Activated CD4-positive, alpha-beta T cell treated with anti-CD3 and anti-CD28 coated beads, Interleukin-2, amount 50 U/mL, for 24 hours (primary cell): ENCODE measurements at places on chromosomes 2 and 18.
A peak's percentile ranks its signal among the peaks of the same experiment; 100 is the strongest.

- DNase-seq: no peak
These were observed 45.7 kb downstream of the COL4A4 start for GRCh38 chr2:227118353-227118752.

DNA sequence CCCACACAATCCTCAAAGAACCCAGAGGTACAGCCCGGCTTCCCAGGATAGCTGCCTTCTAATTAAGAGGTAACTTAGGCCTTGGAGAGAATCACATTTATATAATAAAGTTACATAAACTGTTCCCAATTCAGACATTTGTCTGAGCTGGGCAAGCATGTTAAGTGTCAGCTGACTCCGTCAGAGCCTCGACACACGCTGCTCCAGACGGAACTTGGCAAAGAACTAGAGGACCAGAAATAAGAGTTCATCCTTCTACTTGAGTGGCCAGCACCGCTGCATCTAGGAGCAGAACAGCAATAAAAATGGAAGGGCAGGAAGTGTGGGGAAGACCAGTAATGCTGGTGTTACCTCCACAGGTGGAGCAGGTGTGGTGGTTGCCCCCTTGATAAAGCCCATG, 80.5 kb downstream of the MYO5B start:
- DNase-seq: no peak

GRCh38 chr18:7454429-7454828, 112.7 kb upstream of the PTPRM start:
- no peak for DNase-seq

GRCh38 chr2:189560273-189560586, 20.4 kb downstream of the SLC40A1 start:
- no peak for DNase-seq

GRCh38 chr18:32767400-32767799, 5.4 kb downstream of the KLHL14 start:
- no peak for DNase-seq

DNA sequence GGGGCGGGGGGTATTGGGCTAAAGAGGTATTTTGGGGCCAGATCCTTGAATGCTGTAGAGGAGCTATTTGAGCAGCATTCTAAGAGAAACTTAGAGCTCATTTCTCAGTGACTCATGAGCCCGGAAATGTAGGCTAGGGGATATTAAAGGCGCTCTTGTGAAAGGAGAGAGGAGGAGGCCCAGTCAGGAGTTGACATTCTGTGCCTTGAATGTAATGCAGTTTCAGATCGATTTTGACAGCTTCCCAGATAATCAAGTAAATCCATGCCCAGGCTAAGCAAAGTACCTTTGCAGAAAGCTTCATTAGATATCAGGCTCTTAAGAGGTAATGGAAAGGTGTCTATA, 1.5 kb downstream of the CAB39 start:
- DNase-seq: peak; percentile 39

DNA sequence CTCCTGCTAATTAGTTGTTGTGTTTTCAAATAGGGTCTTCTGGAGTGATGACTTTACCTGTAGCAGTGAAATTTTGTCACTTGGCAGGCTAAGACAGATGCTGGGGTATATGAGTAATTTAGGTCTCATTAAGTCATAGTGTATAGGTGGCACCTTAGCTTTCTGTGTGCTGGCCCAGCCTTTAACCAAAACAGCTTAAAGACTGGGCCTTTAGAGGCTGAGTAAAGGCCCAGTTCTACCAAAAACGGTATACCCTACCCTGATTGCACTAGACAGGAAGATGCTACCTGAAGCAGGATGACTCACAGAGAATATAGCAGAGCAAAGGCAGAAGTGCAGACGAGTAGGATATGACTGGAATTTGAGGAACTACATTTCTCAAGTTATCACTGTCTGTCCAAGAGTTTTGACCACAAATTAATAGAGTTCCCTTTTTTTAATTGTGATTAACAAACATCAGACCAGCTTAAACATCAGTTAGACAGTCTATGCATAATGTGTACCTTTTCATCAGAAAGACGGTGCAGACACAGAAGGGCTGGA, 337.9 kb upstream of the SALL3 start:
- DNase-seq: no peak

DNA sequence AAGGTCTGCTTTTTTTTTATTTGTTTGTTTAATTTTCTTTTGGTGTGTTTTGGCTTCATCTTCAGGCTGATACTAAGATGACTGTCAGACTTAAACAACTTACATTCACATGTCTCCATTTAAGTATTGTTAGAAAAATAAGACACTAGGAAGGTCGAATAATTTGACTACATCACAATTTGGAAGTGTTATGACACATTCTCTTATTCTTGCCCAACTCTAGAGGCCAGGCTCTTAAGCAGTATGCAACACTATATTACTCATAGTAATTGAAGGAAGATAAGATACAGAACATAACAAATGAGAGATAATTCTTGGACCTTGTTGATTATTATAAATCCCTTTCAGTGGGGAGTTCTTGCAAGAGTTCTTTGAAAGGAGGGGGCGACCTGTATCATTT, 295.3 kb upstream of the COL3A1 start:
- no peak for DNase-seq

DNA sequence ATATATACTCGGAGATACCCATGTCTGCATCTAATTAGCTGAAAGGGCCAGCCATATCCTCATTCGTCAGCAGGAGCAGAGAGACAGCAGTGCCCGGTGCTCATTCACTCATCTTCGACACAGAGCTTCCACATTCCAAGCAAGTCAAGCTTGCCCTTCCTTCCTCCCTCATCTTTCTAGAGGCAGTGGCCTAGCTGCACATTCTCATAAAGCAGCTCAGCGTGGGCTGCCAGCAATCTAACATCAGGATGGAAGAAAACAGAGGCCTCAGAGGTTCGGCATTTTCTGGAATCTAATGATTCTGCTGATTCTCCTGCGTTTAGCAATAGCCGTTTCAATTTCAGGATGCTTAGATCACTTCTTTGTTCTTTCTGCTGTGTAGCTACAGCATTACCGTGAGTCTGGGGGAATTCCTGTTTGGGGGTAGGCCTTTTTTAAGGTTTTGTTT, 68.8 kb downstream of the CLHC1 start:
- DNase-seq: no peak

- DNase-seq: no peak
These were observed 19.2 kb upstream of the XPO1 start for GRCh38 chr2:61557381-61557780.

DNA sequence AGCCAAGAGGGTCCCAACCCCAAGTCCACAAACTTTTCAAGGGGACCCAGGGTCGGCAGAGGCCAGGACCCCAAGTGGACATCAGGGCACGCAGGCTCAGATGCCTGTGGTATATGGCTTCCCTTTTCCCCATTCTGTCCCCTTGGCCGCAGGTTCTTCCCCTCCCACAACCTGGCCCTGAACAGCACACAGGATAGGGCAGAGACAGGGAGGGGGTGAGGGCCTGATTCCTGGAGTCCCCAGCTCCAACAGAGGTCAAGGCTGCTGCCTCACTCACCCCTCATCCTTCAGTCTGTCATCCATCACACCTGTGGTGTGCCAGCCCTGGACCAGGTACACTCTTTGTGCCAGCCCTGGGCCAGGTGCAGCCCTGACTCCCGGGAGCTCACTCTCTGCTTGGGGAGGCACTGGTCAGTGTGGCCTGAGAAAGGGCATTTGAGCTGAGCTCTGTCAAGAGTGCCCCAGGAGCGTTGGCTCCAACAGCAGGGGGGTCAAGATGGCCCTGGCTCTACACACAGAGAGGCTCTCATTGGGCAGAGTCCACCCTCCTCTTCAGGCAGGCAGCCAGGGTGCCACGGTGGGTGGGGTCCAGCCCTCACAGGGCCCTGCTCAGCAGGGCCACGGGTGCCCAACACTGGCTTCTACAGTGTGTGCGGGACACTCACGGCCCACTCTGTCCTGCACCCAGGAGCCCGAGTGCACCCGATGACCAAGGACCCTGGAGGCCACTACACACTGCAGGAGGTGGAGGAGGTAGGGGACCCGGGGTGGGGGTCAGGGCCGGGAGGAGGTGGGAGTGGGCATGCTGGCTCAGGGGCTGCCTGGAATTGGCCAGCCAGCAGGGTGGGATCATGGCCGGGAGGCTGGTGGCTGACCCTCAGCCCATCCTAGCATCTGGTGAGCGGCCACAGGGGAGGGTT, 1.6 kb downstream of the AGXT start:
- DNase-seq: no peak

- no peak for DNase-seq
These were observed 5.3 kb upstream of the IL18R1 start for GRCh38 chr2:102350137-102350793.

GRCh38 chr2:236293241-236293810, 29.1 kb upstream of the ASB18 start:
- no peak for DNase-seq

DNA sequence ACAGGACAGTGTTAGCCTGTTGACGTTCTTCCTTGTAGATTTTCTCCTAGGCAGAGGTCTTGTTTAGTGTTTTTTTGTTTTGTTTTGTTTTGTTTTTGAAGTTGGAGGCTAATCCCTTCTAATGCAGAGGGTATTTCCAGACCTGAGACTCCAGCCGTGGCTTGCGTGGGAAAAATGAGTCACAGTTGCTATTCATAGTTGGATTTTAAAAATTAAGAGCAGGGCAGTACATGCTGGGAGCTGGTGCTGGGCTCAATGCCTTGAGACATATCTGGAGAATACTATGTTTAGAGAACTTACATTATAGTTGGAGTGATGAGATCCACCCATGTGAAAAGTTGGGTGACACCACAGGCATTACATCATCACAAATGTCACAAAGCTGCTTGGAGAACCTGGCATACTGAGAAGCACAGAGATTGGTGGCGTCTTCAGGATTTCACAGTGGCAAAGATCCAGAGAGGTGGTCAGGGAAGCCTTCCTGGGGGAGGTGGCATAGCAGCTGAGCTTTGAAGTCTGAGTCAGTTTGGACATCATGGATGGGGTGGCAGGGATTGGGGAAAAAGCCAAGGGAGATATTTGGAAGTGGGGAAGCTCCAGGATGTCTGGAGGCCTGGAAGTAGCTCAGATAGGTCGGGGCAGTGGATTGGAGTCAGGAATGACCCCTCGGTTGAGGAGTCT, 249.4 kb downstream of the LOXHD1 start:
- DNase-seq: no peak

DNA sequence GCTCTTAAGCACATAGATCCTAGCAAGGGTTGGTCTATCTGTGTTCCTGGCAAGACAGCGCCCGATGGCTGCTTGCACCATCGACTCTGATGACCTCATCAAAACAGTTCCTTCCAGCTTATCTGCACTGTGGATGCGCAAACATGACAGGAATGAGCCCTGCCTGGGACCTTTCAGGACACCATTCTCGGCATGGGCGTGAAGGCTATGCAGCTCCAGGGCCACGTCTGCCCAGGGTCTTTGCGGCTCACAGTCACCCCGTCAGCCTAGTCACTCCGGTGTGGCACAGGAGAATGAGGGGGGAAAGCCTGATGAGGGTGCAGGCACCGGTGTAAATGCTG, 147.8 kb upstream of the TWIST2 start:
- DNase-seq: no peak

DNA sequence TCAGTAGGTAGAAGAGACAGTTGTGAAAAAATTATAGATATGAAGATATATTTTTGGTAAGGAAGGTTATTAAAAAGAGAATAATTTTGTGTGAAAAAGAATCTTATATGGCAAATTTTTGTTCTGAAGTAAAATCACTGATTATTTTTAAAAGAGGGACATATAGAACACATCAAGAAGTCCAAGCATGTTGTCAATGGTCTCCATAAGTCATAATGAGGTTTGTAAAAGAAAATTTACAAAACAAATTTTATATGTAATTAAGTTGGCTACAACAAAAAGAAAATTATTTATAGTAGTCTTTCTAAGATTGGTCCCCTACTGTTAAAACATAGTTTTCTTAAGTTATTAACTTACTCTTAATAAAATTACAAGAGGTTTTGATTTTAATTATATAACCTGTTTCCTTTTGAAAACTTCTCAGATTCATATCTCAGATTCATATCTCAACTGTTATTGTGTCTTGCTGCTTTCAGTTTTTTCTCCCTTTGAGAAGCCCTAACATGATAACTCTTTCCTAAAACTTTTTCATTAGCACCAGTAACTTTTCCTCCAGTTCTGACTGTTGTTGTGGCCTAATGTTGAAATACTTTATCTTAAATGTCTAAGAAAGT, 81.2 kb downstream of the SH3YL1 start:
- no peak for DNase-seq

DNA sequence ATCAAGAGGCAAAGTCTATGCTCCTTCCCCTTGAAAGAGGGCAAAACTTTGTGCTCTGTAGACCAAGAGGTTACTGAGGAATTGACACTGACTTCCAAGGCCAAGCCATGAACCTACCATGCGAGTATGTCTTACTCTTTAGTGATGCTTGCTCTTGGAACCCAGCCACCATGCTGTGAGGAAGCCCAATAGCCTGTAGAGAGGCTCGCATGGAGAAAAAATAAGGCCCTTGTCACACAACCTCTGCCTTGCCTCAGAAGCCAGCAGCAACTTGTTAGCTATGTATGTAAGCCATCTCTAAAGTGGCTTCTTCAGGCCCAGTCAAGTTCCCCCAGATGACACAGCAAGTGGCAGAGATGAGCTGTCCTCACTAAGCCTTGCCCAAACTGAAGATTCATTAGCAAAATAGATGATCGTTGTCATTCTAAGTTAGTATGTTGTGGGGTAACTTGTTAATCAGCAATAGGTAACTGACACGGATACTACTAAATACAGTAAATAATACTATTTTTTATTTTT, 66.1 kb upstream of the RGPD5 start:
- DNase-seq: no peak

GRCh38 chr2:158695305-158695704, 99.8 kb upstream of the DAPL1 start:
- DNase-seq: no peak
